ENCODE measurements at places on chromosomes 1 and 21. TPM values are rescaled to one million over a fixed set of nuclear protein-coding genes. Genes with fewer than 3 reads are reported as not detected.

Gene NUAK2
- 8.1 TPM for total RNA-seq

Gene CLDN17
- not detected for total RNA-seq

DNA sequence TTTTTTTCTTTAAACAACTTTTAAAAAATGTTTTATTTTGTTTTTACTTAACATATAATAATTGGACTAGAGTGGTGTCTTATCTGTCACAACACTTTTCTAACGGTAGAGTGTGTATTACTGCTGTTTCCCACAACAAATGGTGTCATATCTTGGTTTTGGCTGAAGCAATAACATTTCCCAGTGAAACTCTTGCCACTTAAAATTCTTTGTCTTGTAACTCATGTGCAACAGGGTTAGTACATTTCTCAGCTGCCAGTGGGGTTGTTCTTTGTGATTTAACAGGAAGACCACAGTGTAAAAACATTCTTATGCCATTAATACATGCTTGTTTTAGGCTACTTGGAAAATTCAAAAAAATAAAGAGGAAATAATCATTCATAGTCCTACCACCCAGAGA lies 43.5 kb downstream of the ALPL start:
- H3K4me3 ChIP-seq, result no peak overlapping the region
- H3K27me3 ChIP-seq, result peaks cover 3% of the 10 kb centered on the region
- H3K4me1 ChIP-seq, result peaks cover 13% of the 10 kb centered on the region
- DNase-seq, result peak; percentile 93
- H3K27ac ChIP-seq, result peak overlapping the region; percentile 50

DNA sequence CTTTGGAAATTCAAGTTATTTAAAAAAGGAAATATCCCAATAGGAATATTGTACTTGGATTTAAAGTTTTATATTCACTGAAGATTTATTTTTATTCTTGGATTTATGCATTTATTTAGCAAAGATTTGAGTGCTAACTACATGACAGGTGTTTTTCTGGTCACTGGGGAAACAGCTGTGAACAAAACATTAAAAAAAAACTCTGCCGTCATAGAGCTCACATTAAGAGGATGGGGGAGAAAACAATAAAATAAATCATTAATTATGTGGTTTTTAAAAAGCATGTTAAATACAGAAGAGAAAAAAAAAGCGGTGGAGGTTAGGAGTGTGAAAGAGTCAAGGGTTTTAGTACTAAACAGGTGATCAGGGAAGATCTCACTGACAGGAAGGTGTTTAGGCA lies 149.9 kb downstream of the GALNT2 start:
- no peak for DNase-seq
- H3K27me3 ChIP-seq, result no peaks in the 10 kb centered on the region
- peaks cover 3% of the 10 kb centered on the region for H3K36me3 ChIP-seq
- H3K27ac ChIP-seq, result no peak overlapping the region
- no peak overlapping the region for H3K4me3 ChIP-seq
- H3K4me1 ChIP-seq, result peaks cover 4% of the 10 kb centered on the region

GRCh38 chr1:80778094-80778840 lies 1022.5 kb upstream of the ADGRL2 start:
- no peaks in the 10 kb centered on the region for H3K36me3 ChIP-seq
- no peak overlapping the region for H3K4me3 ChIP-seq
- H3K27me3 ChIP-seq, result no peaks in the 10 kb centered on the region
- no peaks in the 10 kb centered on the region for H3K4me1 ChIP-seq
- DNase-seq, result no peak
- no peak overlapping the region for H3K27ac ChIP-seq
